ENCODE measurements at places on chromosomes 11 and 22. TPM values are rescaled to one million over a fixed set of nuclear protein-coding genes. Genes with fewer than 3 reads are reported as not detected.
A peak's percentile ranks its signal among the peaks of the same experiment; 100 is the strongest.

DNA sequence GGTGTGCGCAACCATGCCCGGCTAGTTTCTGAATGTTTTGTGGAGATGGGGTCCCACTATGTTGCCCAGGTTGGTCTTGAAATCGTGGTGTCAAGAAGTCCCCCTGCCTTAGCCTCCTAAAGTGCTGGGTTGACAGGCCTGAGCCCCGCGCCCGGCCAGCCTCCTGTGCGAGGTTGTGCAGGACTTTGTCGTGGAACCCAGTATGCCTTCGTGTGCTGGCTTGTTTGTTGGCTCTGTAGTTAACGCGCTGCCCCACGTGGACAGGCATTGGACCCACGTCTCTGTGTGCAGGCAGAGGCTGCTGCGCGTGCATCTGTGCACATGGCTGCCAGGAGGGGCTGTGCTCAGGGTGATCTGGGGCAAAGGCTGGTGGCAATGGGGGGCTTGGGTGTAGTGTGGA lies 33.9 kb upstream of the ZNF195 start:
- no peak for DNase-seq

Gene MMP20
- not detected for total RNA-seq

Gene ARHGEF17
- total RNA-seq: 8.6 TPM

- DNase-seq: no peak
These were observed 37.7 kb downstream of the ST3GAL4 start for GRCh38 chr11:126393143-126393542.

- peak; percentile 88 for DNase-seq
These were observed 731 bp downstream of the GSTP1 start for GRCh38 chr11:67584205-67584880.

Gene SAA1
- total RNA-seq: 3.7 TPM
